CD8-positive, alpha-beta memory T cell (primary cell): ENCODE measurements at places on chromosomes 1 and 21. TPM values are rescaled to one million over a fixed set of nuclear protein-coding genes. Genes with fewer than 3 reads are reported as not detected.

MLLT11 gene
- polyA plus RNA-seq, result 4.7 TPM

CXADR gene
- polyA plus RNA-seq, result 0.81 TPM

FMO1 gene
- not detected for polyA plus RNA-seq

PLXNA2 gene
- polyA plus RNA-seq, result 1.0 TPM

S100A3 gene
- polyA plus RNA-seq, result not detected

LORICRIN gene
- polyA plus RNA-seq, result not detected

CFAP74 gene
- polyA plus RNA-seq, result not detected

SRGAP2 gene
- 14.0 TPM for polyA plus RNA-seq

- no peak for DNase-seq
These were observed 363.6 kb upstream of the VAMP3 start for GRCh38 chr1:7407544-7407895.

DNA sequence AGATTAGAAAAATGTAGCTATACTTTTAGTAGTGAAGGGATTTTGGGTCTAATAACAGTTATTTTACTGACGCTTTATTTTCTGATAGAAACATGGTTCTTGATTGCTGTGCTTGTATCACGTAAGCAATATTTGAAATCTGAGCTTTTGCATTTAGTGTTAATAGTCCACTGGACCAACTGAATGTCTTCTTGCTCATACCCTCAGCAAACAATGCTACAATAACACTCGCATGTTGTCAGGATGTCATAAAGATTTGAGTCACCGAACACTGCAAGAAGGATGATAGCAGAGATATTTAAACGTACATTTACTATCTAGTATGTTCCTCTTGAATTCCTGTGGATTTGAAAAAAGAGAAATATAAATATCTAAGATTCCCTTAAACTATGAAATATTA lies 7.5 kb downstream of the DYRK1A start:
- DNase-seq, result no peak

GRCh38 chr1:50780797-50781196 lies 179.3 kb downstream of the FAF1 start:
- no peak for DNase-seq

DNA sequence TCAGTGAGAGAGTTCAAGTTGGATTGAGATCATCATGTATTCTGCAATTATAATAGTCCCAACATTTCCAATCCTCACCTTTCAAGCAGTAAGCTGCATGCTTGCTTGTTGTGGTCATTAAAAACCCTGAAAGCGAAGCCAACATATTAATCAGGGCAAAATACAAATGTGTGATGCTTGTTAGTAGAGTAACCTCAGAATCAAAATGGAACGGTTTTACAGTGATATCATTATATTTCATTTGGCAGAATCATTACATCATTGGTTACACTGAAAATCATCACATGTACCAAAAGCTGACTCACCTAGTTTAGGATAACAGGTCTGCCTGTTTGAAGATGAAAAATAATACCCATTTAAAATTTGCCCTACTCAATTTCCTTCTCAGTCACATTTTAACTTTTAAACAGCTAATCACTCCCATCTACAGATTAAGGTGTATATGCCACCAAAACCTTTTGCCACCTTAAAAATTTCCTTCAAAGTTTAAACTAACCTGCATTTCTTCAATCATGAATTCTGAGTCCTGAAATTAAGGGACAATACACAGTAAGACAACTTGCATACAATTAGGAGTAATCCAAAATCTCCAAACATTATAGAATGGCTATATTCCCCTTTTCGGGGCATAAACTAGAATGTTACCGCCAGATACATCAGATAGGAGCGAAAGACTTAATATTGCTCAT lies 3.5 kb downstream of the GAS5 start:
- DNase-seq, result no peak

- DNase-seq, result peak; percentile 64
These were observed 62.3 kb downstream of the RUNX1 start for GRCh38 chr21:34986561-34987500.

GRCh38 chr1:95276429-95276828 lies 42.4 kb downstream of the RWDD3 start:
- no peak for DNase-seq

DNA sequence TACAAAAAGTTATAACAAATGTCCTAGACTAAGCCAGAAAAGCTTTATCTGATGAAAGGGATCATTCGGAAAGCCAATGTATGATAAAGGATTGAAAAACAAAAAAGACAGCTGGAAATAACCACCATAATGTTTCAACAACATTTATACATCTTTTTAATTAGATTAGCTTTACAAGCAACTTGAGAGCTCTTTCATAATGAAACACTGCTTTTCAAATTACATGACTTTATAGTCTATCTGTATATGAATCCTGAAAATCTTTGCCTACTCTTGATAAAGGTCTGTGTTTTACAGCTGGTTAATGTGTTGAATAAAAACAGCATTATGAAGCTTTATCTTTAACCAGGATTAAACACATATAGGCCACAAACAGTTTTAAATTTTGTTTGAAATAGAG lies 25.5 kb downstream of the SPRTN start:
- no peak for DNase-seq

DNA sequence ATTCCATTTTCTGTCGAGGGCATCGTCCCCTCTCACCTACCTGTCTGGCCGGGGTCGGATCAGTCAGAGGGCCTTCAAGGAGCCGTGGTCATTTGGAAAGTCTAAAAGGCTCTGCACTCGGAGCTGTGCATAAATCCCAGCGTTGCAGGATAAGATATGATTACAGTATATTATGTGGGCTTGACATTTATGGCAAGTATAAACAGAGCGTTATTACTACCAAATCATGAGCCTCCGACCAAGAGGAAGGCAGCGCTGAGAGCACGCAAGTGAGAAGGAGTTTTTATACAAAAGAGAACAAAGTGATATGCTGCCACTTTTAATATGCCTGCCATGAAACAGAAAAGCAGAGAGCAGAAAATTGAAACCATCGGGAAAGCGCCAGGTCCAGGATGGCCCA lies 419.4 kb upstream of the VAMP3 start:
- DNase-seq, result no peak

- no peak for DNase-seq
These were observed 2.7 kb downstream of the PER3 start for GRCh38 chr1:7786795-7787194.

DNA sequence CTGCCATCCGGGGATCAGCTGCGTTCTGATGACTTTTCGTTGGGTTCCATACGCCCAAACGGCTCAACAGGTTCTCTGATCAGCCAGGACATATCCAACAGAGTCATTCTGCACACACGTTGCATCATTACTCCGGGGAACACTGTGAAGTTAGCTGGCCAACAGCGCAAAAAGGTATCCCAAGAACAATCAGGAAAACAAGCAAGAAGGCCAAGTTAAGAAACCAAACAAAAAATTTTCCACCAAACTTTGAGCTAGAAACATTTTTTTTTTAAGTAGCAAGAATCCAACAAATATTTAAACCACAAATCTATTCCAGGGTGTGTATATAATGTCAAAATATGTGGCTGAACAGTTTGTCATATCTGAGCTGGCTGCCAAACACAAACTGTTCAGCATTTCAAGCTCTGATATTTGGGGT lies 29.2 kb downstream of the NID1 start:
- DNase-seq, result no peak

GRCh38 chr1:203453616-203454015 lies 22.0 kb upstream of the PRELP start:
- DNase-seq, result no peak

- DNase-seq, result no peak
These were observed 17.7 kb downstream of the TP73 start for GRCh38 chr1:3669971-3670431.

DNA sequence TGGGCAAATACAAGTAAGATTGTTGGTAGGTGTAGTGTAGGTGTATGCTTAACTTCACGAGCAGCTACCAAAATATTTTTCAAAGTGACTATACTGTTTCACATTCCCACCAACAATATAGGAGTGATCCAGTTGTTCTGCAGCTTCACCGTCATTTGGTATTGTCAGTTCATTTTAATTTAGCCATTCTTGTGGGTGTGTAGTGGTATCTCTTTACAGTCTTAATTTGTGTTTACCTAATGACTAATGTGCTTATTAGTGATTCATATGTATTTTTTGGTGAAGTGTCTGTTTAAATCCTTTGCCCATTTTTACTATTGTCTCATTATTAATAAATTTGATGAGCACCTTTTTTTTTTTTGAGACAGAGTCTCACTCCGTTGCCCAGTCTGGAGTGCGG lies 35.4 kb downstream of the RCSD1 start:
- DNase-seq, result no peak

DNA sequence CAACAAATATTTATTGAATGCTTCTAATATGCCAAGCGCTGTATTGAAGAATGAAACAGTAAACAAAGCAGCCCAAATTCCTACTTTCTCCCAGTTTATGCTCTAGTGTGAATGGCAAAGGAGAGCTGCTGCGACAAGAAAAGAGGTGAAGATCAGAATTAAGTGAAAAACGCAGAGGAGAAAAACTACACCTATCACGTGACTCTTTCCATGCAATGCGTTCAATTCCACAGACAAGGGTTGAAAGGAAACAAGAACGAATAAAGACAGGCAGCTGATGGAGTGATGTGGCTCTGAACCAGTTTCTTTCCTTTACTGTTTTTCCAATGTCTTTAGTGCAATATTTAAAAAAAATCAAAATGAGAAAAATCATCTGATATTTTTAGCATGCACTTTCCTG lies 23.6 kb downstream of the MT1HL1 start:
- no peak for DNase-seq

GRCh38 chr1:6464514-6464836 lies 1.5 kb downstream of the TNFRSF25 start:
- DNase-seq, result no peak

DNA sequence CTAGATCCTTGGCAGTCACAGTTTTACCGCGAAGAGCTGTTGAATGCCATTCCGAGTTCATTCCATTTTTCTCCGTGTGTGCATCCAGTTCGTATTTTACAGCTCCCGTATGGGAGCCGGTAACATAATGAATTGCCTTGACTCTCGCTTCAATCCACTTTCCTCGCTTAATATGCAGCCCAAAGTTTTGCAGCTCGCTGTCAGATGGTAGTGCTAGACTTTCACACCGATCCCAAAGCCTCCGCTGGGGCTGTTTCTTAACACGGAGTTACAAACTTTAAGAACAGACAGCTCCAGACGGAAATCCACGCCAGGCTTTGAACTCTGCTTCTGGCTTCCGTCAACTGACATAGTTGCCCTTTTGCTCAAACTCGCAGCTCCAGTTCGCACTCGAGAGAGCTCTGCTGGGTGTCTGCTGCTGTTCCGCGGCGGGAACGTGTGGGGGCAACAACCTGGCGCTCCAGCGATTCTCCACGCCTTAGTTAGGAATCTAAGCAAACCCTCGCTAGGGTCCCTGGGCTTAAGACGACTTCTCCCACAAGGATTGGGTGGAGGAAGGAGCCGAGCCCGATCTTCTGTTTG lies 3.5 kb upstream of the ARID1A start:
- DNase-seq, result peak; percentile 74

DNA sequence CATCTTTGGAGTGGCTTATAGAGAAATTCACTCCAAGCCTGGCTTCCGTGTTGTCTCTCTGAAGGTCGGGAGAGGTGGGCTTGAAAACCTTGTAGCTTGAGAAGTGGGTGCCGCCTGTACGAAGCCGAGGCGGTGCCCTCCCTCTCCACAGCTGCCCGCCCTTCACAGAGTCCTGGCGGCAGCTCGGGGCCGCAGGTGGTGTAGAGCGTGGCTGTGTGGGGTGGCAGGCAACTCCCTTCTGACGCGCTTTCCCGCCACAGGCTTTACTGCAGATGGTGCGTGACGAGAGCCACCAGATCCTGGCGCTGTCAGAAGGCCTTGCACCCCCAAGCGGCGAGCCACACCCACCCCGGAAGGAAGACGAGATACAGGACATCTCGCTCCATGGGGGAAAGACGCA lies 33.1 kb upstream of the DIP2A start:
- DNase-seq, result peak; percentile 69
